Activated CD4-positive, CD25-positive, alpha-beta regulatory T cell treated with anti-CD3 and anti-CD28 coated beads, Interleukin-2, amount 50 U/mL, for 72 hours (primary cell): ENCODE measurements at places on chromosomes 3 and 15.

- no peak for DNase-seq
Measured at GRCh38 chr3:11059090-11059798, 66.7 kb downstream of the SLC6A1 start.

DNA sequence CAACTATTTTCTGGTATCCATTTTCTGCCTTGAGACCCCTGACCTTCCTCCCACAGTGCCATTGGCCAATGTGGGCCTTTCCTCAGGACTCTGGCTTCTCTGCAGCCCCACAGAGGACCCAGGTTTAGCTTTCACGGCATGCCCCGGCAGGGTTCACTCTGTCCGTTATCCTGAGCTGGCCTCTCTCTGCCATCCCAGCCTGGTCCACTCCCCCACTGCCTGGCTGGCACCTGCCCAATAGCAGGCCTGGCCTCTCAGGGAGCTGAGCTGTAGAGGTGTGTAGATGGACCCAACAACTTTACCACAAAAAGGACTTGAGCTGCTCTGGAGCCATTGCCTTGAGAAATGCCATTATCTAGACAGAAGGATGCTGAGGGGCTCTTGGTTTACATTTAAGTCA lies 57.5 kb downstream of the SCN10A start:
- no peak for DNase-seq

DNA sequence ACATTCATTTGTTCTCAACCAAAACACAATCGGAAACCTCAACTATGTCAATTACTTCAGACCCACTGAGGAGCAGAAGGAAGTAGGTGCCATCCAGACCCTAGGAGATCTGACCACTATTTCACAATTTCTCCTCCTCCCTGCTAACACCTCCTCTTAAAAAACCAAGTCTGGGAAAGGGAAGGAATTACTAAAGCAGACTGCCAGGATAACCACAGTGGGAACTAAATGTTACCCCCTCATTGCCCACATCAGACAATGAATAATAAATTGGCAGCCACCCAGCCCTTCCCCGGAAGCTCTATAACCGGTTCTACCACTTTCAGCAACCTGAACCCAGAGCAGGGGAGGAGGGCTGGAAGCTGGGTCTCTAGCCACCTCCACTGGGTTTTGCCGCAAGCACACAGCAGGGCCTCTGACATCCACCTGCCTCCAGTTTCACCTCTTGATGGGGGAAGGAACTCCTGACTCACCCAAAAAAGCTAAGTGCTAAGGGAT lies 17.6 kb downstream of the C15orf62 start:
- DNase-seq: no peak

- no peak for DNase-seq
Measured at GRCh38 chr15:60301024-60301423, 96.8 kb downstream of the ANXA2 start.

- DNase-seq: no peak
Measured at GRCh38 chr15:55998478-55998877, 5.1 kb upstream of the NEDD4 start.

- no peak for DNase-seq
Measured at GRCh38 chr3:82145742-82146141, 384.3 kb upstream of the GBE1 start.

GRCh38 chr15:78614021-78614420 lies 6.8 kb downstream of the CHRNA3 start:
- DNase-seq: no peak

DNA sequence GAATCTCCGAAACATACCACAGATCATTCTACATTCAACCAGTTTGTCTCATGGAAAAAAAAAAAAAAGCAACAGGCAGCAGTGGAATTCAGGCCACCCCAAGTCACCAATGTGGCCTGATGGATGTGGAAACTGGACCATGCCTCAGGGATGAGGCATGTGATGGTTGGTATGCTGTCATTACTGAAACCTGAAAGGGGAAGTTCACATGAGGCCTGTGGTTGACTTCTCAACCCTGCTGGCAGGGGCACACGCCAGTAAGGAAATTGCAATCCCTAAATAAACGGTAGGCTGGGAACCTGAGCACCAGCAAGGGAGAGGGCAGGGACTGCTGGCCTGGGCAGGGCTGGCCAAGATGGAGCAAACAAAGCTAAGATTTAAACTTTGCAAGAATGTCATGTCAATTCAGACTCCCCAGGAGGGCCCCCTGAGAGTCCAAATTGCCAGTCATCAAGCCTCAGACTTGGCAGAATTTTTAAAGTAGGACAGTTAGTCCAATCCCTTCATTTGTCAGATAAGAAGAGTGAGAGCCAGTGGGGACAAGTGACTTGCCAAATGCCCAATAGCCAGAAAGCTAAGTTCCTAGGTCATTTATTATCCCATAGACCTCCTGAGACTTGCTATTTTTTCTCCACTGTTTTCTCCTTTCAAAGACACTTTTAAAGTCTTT lies 310.4 kb downstream of the ERC2 start:
- DNase-seq: no peak

GRCh38 chr3:62818347-62818746 lies 56.9 kb downstream of the CADPS start:
- no peak for DNase-seq

- no peak for DNase-seq
Measured at GRCh38 chr15:82858932-82859331, 49.5 kb downstream of the WHAMM start.

DNA sequence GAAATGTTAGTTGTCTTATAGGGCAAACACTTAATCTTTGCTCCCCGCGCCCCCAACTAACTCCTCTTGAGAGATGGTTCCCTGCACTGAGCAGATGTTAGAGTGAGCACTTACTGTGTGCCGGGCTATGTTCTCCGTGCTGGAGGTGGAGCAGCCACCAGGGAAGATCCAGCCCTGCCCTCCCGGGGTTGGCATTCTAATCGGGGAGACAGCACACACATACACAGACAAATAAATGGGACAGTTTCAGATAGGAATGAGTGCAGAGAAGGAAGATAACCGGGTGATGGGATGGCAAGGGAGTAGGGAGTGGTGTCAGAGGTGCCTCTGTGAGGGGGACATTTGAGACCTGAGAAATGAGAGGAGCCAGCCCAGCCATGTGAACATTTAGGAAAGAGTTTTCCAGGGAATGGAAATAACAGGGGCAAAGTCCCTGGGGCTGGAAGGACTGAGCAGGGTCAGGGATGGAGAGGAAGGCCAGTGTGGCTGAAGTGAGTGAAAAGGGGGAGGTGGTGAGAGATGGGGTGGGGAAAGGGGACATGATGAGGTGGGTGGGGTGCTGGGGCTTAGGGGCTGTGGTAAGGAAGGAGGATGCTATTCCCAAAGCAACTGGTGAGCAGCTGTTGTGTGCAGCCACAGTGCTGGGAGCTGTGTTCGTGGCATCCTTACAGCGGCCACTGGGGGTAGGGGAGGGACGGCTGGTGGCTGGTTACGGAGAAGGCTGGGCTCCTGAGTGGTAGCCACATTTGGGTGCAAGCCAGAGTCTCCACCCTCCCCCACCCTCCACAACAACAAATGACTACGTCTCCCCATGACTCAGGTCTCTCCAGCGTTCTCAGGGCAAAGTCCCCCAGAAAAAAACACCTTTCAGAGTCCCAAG lies 15.4 kb upstream of the FGD5 start:
- no peak for DNase-seq

DNA sequence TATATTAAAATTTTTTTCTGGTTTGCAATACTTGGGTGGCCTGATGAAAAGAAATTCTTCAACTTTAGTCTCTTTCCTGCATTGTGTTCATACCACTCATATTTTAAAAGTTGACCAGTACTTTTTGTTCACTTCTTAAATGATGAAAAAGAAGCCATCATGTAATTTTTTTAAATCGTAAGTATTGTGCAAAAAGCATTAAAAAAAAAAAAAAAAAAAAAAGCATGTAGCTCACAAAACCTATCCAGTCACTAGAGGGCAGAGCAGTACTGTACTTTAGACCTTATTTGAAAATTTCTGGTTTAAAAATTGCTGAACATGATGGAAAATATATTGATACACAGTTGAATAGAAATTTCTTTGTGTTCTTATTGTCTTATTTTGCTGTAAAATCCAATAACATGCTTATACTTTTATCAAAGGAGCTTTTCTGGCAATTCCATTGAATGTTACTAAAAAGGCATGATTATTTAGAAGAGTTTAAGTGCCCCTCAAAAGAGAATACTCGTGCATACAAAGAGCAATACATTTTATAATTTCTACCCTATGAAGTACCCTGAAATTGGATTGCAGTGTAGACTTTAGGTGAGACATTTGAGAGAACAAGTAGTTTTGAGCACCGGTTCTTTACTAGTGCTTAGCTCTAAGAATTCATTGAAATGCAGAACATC lies 137.7 kb downstream of the BBX start:
- DNase-seq: no peak

DNA sequence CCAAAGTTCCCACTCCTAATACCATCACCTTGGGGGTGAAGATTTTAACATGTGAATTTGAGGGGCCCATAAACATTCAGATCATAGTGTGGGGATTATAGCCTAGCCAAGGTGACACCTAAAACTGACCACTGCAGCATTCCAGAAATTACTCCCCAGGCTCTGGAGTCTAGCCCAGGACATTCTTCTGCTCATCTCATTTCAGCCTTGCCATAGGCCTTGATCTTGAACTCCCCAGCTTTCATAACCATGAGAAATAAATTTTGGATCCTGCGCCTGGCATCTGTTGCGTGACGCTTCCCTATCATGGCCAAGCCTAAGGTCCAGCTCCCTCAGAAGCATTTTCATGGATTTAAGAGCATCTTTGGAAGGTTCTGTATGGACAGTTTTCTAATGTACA lies 502.9 kb upstream of the THBS1 start:
- DNase-seq: no peak

- no peak for DNase-seq
Measured at GRCh38 chr3:66588340-66588847, 87.6 kb upstream of the LRIG1 start.

- DNase-seq: peak; percentile 66
Measured at GRCh38 chr15:80173022-80173759, 20.4 kb downstream of the FAH start.

DNA sequence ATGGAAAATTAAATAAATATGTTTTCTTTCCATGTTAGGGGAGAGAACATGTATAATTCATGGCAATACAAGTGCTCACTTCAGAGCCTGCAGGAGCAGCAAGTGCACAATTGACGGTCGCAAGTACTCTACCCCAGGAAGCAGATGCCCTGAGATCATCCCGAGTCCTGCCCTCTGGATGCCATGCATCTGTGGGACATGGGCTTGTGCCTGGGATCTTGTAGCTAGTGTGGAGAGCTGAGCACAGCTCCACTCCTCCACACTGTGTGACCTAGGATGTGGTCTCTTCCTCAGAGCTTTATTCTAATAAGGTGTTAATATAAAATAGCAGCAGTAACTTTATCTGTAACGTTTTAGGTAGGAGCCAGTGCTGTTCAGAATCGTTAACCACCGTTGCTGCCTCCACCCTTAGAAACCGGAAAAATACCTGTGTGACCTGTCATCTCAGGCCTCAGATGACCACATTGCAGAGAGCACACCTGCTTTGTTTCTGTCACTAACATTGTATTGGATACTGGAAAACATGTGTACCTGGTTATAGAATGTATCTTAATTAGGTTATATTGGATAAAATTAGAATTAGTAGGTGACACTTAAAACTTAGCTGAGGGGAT lies 105.0 kb upstream of the GOLGA6L6 start:
- no peak for DNase-seq

DNA sequence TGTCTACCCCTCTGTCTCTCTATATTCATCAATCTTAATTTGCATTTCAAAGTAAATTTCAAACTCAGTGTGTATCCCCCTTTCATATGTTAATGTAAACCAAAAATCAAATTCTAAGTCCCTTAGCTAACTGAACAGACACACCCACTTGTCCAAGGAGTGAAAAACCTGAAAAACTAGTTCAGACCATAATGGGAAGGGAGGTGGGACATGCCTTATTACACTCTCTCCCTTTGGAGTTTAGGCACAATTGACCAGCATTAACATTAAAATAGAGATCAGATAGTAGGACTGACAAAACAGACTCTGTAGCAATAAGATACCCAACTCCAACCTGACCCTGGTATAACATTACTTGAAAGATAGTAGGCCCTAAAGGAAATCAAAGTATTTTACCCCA lies 247.7 kb upstream of the GADL1 start:
- no peak for DNase-seq

DNA sequence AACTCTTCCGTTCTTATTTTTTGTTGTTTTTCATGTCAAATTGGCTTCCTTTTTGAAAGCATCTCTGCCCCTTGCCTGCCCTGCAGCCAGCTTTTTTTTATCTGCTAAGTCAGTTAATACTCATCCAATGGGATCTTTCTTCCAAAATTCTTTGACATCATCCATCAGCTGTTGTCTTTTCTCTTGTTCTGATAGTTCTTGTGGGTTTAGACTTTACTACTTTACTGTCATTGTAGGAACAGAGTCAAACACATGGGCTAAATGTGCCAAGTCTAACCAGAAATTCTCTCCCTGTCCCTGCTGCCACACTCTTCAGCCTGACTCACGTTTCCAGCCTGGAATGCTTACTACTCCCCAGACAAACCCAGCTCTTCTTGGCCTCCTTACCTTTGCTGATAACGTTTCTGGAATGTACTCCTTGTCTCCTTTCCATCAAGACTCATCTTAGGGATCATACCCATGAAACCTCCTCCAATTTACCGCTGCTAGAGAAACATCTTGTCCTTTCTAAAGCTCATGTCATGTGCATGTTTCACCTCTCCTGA lies 10.7 kb upstream of the VPS8 start:
- no peak for DNase-seq

GRCh38 chr3:106276755-106277612 lies 408.2 kb upstream of the CBLB start:
- DNase-seq: no peak

- DNase-seq: no peak
Measured at GRCh38 chr3:64341296-64341695, 116.0 kb upstream of the PRICKLE2 start.

GRCh38 chr15:56699743-56700142 lies 33.6 kb downstream of the ZNF280D start:
- DNase-seq: no peak

DNA sequence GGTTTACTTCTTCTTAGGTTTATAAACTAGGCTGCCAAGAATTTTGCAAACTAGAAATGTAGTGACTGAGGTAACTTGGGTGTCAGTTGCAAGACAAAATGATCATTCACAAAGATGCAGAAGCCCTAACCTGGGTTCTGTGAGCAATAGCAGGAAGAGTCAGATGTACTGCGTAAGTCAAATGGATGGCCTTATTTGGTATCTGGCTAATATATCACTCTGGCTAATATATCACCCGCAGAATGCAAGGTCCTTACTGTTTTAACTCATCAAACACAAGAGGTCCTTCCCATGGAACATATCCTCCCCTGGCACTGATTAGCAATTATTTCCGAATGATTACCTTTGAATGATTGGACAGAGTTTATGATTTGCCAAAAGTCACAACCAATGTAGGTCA lies 37.4 kb downstream of the RBMS3 start:
- no peak for DNase-seq

DNA sequence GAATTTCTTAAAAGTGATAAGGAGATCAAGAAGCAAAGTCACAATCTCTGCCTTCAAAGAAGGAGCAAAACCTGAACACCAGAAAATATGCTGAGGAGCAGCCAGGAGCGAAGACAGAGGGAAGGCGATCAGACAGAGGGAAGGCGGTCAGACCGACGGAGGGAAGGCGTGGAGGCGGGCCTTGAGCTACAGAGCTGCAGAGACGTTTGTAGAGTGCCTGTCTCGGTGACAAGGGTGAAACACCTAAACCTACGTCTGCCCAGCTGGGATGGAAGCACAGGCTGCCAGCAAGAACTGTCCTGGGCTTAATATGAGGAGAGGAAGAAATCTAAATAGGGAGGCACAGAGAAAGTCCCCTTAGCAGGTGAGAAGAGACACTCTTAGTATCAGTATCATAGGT lies 476.0 kb downstream of the OCA2 start:
- no peak for DNase-seq

- DNase-seq: no peak
Measured at GRCh38 chr3:56557831-56558170, 826 bp downstream of the CCDC66 start.

- DNase-seq: peak; percentile 36
Measured at GRCh38 chr3:197791892-197792647, 1.0 kb downstream of the LRCH3 start.
